ENCODE measurements at places on chromosomes 16 and 17.
A peak's percentile ranks its signal among the peaks of the same experiment; 100 is the strongest.

DNA sequence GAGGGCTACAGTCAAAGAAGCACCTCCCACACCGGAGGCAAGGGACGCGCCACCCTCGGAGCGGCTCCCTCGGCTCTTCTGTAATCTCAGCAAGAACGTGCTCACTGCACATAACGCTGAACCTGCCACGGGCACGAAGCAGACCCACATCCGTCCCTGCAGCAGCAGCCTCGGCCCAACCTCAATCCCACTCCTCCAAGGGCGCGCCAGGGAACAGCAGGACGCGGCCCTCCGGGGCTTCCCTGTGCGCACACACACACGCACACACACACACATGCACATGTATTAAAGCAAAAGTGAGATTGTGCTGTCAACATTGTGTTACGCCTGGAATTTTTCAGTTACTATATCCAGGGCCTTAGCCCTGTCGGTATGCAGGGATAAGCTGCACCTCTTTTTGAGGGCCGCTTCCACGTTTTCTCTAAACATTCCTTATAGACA, 54.0 kb downstream of the TBC1D16 start:
- no peak for DNase-seq

- no peak for DNase-seq
These were observed 662 bp downstream of the PGS1 start for GRCh38 chr17:78379131-78379491.

- DNase-seq = no peak
These were observed 251.9 kb downstream of the RBFOX1 start for GRCh38 chr16:7584561-7584960.

DNA sequence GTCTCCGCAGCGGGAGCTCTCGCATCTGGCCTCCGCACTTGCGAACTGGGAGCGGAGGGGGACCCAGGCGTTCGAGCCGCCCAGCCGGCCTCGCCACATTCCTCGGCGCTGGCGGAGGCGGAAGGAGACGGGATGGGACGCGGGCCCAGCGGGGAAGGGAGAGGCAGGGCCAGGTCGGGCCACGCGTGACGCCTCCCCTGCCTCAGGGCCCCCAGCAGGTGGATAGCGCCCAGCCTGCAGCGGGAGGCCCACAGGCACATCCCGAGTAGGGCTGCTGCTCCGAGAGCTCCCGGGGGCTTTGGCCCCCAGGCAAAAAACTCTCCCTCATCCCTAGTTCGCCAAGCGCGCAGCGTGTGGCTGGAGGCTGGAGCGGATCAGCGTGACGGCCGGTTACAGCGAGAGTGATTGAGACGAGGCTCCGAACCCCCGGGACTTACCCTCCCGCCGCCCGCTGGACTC, 800 bp downstream of the PLEKHH3 start:
- DNase-seq = no peak

GRCh38 chr16:49585143-49585832, 211.7 kb downstream of the C16orf78 start:
- no peak for DNase-seq

DNA sequence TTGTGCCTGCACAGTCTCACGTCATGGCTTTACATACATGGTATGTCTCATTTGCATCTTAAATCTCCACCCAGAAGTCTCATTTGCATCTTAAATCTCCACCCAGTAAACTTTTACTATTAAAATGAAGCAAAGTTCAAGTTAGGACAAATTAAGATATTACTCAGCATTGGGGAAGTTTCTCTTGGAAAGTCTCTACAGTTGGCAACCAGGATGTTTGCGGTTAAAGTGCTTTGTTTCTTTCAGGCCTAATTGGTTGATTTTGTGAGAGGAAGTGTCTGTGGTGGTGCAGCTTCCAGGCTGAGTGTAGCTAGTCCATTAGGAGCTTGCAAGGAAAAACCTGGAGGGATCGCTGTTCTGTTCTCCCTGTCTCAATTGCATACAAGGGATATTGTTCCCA, 1373.3 kb upstream of the GOT2 start:
- DNase-seq = no peak

GRCh38 chr16:75288181-75288580, 36.8 kb upstream of the BCAR1 start:
- DNase-seq = no peak

DNA sequence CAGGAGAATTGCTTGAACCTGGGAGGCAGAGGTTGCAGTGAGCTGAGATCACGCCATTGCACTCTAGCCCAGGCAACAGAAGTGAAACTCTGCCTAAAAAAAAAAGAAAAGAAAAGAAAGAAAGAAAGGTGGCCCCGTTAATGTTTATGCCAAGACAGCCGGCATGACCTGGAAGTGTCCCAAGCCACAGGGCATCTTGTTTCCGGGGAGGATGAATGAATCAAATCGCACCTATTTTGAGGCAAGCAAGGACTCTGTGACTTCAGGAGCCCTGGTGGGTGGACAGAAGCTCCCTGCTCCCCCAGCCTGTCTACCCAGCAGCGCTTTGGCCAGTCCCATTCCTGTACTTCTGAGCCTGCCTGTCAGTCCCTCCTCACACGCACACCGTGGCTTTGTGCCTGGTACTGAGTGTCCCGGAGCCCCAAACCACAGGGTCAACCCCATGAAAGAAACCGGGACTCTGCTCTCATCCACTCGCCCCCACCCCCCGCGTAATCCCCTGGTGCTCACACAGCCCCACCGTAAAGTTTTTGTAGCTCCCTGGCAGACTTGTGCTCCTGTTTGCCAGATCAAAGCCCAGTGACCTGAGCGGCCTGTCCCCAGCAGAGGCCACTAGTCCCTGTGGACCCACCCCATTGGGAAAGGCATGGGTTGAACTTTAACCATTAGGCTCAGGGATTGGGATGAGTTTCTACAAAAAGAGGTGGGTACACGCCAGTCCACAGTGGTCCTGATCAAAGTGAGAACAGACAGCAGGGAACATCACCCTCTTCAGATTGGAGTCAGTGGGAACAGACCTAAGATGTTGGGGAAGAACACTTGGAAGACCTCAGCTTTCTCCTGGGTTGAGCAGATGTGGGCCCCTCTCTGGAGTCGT, 19.3 kb downstream of the CD2BP2 start:
- no peak for DNase-seq

DNA sequence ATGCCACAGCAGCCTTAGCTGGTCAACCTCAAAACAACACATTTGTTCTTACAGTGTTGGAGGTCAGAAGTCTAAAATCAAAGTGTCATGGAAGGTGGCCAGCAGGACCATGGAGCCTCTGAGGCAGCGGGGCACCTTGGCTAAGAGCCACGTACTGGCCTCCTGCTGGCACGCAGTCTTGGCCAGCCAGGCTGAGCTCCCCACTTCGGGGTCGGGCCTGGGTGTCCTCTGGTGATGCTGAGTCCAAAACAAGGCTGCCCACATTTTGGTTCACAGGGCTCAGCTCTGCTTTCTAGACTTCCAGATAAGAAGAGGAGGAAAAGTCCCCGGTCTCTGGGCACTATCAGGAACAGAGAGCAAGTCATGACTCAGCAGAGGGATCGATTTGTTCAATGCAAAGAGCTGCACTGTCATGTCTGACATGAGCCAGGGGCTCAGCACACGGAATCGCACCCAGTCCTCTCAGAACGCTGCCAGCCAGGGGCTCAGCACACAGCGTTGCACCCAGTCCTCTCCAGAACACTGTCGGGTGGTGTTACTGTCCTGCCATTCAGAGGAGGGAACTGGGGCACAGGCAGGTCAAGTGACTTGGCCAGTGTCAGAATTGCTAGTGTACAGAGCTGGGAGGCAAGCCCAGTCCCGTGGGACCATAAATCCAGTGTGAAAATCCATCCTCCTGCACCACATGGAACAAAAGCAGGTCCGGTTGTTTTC, 2.5 kb downstream of the LGALS9 start:
- DNase-seq = no peak

GRCh38 chr16:56700631-56701030, 18.4 kb downstream of the MT1X start:
- no peak for DNase-seq

DNA sequence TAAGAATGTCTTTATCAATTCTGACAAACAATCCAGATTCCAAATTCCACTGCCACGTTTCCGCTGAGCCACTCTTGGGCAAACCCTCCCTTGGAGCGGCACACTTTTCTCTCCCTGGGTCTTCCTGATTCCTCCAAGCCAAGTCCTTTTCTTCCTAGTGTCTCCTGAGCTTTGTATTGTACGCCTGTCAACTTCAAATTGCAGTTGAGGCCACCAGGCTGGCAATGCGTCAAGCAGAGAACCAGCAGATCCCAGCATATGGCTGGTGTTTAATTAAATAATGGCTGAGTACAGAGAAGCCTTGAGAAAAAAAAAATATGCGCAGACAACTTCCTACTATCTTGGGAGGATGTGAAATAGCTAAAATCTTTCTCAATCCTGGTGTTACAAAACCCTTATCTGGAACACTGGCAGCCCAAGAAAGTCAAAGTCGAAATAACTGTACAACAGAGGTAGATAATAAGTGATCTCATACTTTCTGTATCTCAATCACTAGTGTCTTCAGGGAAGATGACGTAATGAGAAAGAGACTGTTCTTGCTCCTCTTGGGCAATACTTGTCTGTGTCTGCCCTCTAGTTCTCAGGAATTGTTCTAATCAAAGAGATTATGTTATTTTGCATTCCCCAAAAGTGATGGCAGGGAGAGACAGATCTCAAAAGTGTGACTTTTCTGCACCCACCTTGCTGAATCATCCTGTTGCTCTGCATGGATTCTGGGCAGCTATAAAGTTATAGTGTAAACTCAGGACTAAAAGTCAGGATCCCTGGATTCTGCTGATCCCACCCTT, 15.0 kb downstream of the SMIM36 start:
- DNase-seq = no peak

DNA sequence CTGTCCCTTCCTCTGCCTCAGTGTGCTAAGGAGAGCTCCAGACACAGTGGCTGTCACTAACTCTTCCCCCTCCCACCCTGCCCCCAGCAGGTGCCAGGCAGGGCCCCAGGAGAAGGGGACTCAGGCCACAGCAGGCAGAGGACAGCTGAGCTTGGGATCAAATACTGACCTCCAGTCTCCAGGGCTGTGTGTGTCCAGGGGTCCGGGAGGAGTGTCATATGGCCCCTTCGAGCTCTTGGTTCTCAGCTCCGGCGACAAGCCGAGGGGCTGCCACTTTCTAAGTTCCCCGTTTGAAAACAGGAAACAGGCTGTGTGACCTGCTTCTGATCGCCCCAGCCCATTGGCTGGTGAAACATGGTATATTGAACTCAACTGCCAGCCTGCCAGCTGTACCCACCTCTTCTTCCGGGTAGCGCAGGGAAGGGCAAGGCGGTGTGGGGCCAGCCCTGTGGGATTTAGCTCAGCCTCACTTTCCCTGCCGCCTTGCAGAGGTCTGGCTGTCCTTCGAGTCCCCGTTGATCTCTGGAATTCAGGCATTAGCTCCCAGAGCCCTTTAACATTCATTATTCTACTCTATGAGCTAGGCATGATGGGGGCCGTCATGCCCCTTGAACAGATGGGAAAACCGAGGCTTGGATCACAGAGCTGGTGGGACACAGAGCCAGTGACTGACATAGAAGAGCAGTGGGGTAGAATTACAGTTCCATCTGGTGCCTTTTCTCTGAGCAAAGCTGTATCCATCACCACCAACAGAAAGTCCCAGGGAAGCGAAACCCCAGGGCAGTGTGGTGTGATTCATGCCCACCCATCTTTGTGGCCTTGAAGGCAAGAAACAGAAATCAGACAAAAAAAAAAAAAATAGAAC, at the start of gene SNX20:
TSS of gene SNX20 (minus strand) at position 292 of the 865 bp plus-strand sequence. CDS start 3,786 bp downstream, outside the sequence.
- peak; percentile 82 for DNase-seq

DNA sequence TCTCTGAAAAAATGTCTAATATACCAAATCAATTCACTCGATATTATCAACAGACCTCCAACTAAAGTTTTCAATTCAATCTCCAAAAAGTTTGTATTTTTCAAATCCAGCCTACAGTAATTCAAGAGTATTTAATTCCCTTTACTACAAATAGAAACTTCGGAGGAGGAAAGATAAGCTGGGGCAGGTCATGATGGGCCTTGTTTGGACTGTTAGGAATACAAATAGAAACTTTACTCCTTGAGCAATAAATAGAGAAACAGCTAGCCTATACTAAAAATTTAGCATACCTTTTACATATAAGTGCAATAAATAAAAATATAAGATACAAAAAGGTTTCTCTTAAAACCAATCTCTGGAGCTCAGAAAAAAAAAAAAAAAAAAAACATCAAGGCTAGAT, 98.2 kb downstream of the NCOR1 start:
- DNase-seq = no peak

DNA sequence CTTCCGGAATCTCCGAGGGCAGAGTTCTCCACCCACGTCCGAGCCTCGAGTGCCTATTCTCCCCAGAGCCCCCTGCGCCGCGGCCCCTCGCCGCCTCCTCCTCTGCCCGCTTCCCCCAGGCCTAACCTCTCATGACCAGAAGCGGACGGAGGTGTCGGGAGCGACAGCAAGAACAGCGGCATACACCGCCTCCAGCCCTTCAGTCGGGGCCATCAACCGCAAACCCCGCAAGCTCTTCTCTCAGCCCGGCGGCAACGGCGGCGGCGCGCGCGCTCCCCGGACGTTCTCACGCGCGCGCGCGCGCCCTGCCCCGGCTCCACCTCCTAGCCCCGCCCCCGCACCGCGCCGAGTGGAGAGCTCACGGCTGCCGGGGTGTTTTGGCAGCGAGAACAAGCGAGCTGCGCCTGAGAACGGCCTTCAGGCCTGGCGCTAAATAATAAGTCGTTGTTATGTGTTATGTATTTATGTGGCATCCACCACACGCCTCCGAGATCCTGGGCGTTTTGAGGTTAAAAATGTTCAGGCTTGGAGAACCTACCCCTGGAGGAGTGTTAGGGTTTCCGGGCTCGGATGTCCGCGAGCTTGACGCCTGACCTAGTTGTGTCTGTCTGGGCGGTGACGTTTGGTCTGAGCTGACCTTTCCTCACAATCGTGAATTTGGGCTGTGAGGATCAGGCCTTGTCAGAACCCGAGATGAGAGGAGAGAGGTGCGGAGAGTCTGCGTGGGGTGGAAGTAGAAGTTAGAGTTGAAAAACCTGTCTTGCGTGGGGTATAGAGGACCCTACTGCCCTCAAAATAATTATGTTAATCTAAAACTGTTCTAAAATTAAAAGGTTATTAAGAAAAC, at the start of gene RNFT1:
TSS of gene RNFT1 (minus strand) at position 259 of the 847 bp plus-strand sequence. CDS start at position 182, 77 bp downstream.
- DNase-seq = peak; percentile 90

DNA sequence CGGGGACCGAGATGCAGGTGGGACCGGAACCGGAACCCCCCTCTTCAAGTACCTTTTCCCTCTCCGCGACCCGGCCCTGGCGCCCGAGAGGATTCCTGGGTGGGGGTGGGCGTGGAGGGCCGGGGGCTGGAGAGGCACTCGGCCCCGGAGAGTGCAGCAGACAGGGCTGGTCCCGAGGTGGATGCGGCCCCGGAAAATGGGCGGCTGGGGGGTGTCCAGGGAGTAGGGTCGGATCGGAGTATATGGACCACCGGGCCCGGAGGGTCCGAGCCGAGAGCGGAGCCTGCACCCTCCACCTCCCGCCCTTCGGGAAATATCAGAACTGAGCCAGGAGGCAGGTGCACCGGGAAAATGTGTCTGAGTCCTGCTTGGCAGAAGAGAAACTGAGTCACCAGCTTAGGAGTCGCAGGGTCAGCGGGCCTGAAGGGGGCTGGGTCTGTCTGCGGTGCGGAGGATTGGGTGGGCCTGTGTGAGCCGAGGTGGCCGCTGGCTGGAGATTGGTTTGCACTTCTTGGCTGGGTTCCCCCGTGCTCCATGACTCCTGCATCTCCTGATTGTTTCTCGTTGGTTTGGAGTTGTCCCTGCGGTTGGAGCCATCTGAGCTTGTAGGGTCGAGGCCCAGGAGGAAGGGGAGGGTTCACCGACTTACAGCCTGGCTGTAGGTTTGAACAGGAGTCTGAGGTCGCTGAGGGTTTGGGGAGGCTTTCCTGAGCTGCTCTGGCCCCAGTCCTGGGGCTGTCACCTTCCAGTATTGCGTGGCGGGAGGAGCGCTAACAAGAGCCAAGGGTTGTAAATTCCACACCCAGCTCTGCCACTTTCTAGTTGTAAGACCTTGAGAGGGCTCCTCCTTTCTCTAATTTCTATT, 518 bp downstream of the SH2B1 start:
- peak; percentile 32 for DNase-seq

- peak; percentile 68 for DNase-seq
These were observed 2.8 kb upstream of the ALDH3A2 start for GRCh38 chr17:19645734-19646201.

Measured in CD4-positive, alpha-beta T cell treated with Interleukin-1 beta for 1 hour (primary cell).